ENCODE measurements at places on chromosomes 7 and 10.

DNA sequence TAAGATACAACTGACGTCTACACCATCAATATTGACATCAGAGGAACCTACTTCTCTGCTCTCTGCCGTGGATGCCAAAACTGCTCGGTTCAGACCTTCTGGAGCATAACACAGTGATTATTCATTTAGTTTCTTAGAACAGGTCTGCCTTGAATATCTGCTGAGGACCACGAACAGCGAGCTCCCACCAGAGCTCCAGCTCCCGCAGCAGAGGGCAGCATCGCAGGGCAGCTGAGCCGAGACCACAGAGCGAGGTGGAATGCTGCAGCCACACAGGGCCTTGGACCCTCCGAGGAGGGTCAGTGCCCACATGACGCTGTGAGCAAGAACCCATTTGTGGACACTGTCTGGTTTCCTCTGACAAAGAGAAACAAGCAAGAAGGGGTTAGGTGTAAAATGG lies 6.8 kb downstream of the VIPR2 start:
- DNase-seq = no peak

GRCh38 chr7:149020483-149020882 lies 7.8 kb downstream of the PDIA4 start:
- DNase-seq = no peak

DNA sequence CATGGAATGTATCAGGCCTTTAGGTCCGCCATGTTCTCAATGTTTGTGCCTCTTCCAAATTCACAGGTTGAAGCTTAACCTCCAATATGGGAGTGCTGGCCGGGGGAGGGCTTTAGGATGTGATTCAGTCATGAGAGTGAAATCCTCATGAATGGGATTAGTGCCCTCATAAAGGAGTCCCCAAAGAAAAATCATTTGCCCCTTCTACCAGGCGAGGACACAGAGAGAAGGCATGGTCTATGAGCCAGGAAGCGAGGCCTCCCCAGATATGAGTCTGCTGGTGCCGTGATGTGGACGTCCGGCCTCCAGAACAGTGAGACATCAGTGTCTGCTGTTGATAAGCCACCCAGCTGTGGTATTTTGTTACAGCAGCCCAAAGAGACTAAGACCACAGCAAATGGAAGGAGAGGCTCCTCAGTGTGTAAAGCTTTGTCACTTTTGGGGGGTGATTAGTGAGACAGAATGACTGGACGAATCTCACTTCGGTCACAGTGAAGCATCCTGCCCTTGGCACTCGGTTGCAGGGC lies 231.3 kb upstream of the KLF6 start:
- DNase-seq = no peak

DNA sequence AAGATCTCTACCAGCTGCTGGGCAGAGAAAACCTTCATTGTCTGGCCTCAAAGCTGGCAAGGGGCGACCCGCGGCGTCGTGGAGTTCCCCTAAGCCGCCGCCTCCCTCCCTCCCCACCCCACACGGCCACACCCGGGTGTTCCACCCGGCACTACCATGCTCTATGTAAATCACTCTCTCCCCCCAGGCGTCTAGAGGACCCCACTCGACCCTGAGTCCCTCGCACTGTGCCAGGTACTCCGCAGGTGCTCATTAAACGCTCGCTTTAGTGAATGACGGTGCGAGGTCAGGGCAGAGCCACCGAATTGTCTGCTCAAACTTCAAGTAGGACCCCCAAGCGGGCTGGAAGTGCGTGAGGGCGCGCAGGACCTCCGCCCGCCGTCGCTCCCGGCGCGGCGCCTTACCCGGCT lies 628 bp downstream of the PARP12 start:
- DNase-seq = peak; percentile 62

GRCh38 chr7:50858528-50859245 lies 76.0 kb upstream of the GRB10 start:
- no peak for DNase-seq

- no peak for DNase-seq
These were observed 82.1 kb downstream of the AVL9 start for GRCh38 chr7:32577421-32577820.

DNA sequence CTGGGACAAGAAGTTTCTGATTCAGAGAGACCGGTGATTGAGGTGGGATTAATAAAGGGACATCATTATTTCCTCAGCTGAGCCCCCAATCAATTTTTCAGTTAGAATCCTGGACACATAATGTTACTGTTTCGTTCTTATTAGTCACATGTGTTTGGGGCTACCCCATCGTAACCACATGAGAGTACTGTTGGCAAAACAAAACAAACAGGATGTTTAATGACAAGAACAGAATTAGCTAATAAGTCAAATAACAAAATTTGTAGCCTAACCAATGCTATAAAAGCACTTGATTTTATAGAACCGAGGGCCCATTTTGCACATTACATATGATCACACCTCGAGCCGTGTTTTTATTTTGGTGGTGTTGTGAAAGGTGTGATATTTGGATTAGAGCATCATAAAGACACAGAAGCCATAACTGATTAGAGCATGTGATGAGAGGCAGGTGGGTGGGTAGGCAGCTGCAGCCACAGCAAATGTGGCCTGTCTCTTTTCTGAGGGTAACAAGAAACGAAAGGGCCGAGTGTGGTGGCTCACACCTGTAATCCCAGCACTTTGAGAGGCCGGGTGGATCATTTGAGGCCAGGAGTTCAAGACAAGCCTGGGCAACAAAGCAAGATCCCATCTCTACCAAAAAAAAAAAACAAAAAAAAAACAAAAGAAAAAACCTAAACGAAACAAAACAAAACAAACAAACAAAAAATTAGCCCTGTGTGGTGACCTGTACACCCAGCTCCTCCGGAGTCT lies 1.8 kb upstream of the VWC2 start:
- DNase-seq = no peak
